ENCODE measurements at places on chromosomes 11 and 22. TPM values are rescaled to one million over a fixed set of nuclear protein-coding genes. Genes with fewer than 3 reads are reported as not detected.

GRCh38 chr11:27310707-27311106, 52.3 kb downstream of the CCDC34 start:
- DNase-seq = no peak

GRCh38 chr11:88555018-88555828, 217.7 kb upstream of the CTSC start:
- no peak for DNase-seq

GRCh38 chr11:10993186-10993585, 135.3 kb upstream of the ZBED5 start:
- no peak for DNase-seq

GRCh38 chr11:8070417-8071115, 10.4 kb upstream of the TUB start:
- no peak for DNase-seq

NPAS4 gene
- 0.50 TPM for polyA plus RNA-seq

PLAAT2 gene
- 0.37 TPM for polyA plus RNA-seq

TEX12 gene
- polyA plus RNA-seq = 0.21 TPM

ANKK1 gene
- polyA plus RNA-seq = 0.20 TPM

GRCh38 chr11:83116015-83116641, 40.8 kb upstream of the PCF11 start:
- no peak for DNase-seq

OR51B4 gene
- polyA plus RNA-seq = 0.11 TPM

SYT8 gene
- polyA plus RNA-seq = not detected

DNA sequence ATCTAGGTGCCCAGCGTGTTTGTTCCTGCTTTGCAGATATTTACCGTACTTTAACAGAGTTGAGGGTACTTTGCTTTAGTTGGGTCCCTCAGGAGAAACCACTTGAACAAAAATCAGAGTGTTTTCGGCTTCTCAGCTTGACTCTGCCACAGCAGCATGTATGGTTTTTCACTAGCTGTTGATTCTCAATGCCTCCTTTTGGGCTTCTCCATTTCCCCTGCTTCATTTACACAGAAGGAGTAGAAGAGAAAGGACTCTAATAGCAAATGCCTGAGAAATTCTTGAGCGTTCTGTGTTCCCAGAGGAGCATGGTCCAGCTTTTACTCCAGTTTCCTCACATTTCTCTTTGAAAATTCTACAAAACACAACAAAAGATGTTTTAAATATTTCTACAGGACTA, 252.1 kb upstream of the CCDC179 start:
- DNase-seq = no peak

SLC35F2 gene
- 13.5 TPM for polyA plus RNA-seq

GRCh38 chr11:67606093-67606491, 644 bp upstream of the NDUFV1 start:
- DNase-seq = no peak

DNA sequence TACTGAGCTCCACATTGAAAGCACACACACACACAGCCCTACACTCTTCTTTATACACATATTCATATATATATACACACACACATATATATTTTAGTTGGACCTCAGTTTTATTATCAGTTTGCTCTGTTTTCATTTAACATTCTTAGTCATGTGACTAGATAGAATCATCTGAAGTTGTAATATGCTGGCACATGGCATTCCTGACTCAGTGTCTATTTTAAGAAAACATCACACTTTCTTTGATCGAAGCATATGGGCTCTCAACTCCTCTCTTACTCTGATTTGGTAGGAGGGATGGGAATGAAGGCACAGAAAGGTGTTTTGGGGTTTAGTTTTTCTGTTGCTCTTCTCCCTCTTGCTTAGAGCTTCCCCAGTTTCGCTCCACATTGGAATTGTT, 24.8 kb downstream of the AMOTL1 start:
- no peak for DNase-seq

DNA sequence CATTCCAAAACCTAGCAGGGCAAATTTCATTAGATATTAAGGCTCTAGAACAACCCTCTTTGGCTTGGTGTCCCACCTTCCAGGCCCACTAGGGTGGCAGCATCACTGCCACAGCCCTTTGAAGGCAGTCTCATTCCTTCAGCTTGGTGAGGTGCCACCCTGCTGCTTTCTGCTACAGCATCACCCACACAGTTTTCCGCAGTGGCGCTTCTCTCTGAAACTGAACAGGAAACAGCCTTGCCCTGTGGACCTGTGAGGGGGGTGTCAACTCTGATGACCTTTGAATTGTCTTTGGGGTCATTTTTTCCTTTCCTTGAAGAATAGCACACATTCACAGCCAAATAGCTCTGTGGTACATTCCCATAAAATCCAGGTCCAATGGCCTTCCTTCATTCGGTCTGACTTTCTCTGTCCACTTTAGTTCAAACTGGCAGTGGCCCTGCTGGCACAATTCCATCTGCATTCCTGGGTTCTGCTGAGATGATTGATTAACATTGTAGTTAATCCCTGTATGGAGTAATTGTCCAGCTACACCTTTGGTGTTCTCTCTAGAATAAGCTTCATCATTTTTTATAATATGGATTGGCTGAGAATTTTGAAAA, 251.9 kb upstream of the FAT3 start:
- DNase-seq = no peak

- DNase-seq = no peak
Observed at GRCh38 chr22:29704528-29705285, 15.1 kb upstream of the CABP7 start.

CRYBA4 gene
- polyA plus RNA-seq = not detected

- no peak for DNase-seq
Observed at GRCh38 chr11:67469508-67469811, 409 bp upstream of the TMEM134 start.

OR51E2 gene
- polyA plus RNA-seq = 1.3 TPM

DNA sequence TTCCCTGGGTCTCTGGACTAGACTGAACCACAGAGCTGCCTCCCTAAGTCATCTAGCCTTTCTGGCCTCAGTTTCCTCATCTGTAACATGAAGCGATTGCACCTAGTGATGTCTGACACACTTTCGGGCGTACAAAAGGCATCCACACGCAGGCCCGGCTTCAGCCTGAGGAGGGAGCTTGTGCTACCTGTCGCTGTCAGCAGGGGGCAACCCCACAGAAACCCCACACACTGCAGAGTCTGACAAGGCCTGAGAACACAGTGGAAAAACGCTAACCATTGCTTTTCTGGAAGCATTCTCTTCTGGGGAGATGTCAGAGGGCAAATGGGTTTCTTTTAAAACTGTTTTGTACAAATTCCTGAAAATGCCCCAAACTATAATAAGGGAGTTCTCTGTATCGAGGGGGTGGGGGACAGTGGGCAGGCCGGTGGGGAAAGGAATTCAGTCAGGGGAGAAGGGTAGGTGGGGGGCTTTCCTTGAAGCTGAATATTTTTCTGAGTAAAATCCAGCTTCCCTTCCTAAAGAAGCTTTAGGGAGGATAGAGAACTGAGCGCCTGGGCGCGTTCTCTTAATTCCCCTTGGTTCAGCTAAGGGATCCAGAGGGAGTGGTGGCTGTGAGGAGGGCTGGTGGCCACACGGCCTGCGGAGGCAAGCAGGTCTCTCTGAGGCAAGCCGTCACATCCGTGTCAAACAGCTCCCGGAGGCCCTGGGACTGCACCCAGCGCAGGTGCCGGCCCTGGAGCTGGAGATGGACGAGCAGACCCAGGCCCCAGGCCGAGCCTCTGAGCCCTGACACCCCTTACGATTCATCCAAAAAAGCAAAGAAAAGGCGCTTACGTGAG, 533 bp downstream of the ELF5 start:
- DNase-seq = no peak

- DNase-seq = no peak
Observed at GRCh38 chr11:82902880-82903279, 1.3 kb downstream of the DDIAS start.

DNA sequence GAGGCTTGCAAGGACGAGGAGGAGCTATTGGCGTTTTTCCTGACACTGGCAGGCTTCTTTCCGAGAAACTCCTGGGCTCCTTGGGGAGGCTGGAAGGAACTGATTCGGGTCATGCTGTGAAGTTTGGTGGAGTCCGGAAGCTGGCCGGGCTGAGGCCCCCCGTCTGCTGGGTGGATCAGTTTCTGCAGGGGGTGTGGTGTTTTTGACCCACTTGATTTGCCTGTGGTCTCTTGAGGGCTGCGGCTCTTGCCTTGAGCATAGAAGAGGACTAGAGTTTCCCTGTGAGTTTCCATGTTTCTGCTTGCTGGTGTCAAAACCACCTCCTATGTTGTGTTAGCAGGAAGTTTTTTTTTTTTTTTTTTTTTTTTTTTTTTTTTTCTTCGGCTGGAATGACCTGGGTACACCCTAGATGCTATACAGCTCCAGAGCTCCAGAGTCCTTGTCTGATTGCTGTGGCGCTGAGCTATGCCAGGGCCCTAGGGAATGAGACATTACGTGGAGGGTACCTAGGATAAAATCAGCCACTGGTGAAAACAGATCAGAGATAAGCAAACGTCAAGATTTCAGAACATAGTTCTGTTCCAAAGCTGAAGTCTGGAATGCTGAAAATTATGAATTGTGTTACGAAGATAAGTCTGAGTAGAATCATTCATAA, 728 bp downstream of the TBC1D22A start:
- no peak for DNase-seq

GRCh38 chr11:86999859-87000753, 37.6 kb upstream of the TMEM135 start:
- DNase-seq = no peak

DNA sequence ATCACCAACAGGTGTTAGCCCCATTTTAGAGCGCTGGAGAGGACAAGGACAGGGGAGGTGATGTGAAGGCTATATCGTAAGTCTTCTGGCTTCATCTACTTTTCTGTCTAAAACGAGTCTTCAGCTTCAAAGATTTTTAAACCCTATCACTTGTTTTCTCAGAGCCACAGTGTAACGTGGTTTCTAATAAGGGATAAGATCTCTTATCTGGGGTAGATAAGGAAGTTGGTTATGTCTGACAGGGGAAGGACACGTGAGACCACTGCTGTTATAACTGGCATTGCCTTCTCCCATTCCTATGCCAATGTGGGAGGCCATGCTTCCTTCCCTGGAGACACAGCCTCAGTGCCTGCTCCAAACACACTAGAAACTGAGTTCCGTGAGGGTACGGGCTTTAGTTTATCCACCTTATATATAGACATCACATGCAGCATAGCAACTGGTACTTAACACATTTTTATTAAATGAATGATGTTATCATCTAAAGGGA, 39.3 kb downstream of the LARGE2 start:
- DNase-seq = no peak

DNA sequence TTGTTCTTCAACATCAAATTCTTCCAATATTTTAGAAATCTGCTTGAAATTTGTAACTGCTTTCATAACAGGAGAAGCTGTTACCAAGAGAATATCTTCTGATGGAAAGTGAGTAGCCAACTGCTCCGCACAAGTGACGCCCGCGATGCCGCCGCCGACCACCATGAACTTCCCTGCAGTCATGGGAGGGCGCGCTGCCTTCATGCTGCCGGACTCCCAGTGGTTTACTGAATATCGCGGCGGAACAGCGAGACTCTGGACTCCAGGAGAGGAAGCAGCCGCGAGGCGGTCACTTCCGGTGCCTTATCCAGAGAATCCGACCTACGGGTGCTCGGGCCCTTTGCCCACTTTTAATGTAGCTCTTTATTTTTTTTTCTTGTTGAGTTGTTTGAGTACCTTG, 190.6 kb downstream of the GUCY1A2 start:
- no peak for DNase-seq

DNA sequence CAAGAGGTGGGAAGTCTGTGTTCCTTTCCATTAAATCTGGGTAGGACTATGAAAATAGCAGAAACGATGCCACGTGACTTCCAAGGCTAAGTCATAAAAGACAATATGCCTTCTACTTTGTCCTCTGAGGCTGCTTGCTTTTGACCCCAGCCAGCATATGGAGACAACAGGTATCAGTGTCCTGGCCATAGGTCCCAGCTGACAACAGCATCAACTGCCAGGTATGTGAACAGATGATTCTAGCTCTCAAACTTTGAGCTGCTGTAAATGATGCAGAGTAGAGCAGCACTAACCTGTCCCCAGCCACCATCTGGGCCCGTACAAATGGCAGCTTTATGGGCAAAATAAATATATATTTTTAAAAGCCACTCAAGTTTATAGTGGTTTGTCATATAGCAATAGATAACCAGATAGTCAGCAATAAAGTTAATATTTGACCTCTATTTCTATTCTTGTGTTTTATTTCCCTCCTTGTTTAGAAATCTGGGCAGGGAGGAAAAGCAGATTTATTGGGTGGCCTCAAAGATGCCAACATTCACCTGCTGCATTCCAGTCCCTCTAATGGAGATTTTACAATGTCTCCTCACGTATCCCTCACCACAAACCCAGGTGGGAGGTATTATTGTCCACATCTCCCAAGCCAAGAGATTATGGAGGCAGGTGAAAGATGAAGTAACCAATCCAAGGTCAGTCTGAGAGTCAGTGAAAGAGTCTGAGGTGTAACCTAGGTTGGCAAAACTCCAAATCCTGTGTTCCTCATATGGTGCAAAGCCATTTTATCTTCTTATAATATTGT, 209.6 kb upstream of the LARGE1 start:
- no peak for DNase-seq

GRCh38 chr11:57751676-57752253, at the start of gene BTBD18:
BTBD18 (minus strand) TSS chr11:57751819; CDS start chr11:57751188, 631 bp downstream.
- no peak for DNase-seq

GRCh38 chr11:7572001-7572712, 58.4 kb downstream of the PPFIBP2 start:
- no peak for DNase-seq

DNA sequence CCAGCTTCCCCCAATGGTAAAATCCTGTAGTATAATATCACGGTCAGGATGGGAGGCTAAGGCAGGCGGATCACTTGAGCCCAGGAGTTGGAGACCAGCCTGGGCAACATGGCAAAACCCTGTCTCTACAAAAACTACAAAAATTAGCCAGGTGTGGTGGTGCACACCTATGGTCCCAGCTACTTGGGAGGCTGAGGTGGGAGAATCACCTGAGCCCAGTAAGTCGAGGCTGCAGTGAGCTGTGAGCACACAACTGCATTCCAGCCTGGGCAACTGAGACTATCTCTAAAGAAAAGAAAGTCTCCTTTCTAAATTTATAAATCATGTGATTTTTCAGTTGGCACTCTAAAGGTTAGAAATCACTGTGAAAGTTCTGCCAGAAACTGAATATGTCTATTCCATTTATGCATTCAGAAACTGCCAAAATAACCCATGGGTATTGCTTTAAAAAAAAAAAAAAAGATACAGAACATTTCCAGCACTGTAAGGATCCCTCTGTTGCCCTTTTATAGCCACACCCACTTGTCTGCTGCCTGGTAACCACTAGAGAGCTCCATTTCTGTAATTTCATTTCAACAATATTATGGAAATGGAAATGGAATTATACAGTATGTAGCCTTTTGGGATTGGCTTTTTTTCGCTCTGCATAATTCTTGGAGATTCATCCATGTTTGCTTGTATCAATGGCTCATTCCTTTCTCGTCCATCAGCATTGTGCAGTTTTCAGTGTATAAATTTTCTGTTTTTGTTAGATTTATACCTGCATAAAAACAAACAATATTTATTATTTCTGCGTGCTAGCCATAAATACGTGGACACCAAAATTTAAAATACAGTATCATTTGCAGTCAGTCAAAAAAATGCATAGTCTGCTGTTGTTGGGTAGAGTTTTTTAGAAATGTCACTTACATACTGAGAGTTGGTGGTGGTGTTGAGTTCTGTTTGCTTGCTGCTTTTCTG, 9.4 kb downstream of the CDC45 start:
- no peak for DNase-seq

PLAAT5 gene
- polyA plus RNA-seq = 0.64 TPM
